ENCODE measurements at places on chromosomes 5 and 9.

- DNase-seq: no peak
Observed at GRCh38 chr5:118377420-118377819, 610.9 kb downstream of the DTWD2 start.

DNA sequence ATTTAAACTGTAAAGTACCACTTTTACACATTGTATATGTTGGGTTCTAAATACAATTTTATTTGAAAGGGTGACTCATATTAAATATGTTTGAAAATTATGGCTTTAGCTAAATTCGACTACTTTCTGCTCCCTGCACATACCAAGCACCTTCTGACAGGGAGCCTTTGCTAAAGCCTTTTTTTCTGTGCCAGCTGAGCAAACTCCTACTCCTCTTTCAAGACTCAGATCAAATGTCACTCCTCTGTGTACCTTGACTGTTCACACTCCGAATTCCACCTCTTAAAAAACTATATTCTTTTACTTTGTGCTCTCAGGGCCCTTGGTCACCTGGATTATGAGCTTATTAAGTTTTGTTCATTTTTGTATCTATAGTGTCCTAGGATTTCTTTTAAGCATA, 6.5 kb upstream of the OXCT1 start:
- no peak for DNase-seq

- DNase-seq: no peak
Observed at GRCh38 chr5:88979726-88980125, 96.7 kb upstream of the MEF2C start.

DNA sequence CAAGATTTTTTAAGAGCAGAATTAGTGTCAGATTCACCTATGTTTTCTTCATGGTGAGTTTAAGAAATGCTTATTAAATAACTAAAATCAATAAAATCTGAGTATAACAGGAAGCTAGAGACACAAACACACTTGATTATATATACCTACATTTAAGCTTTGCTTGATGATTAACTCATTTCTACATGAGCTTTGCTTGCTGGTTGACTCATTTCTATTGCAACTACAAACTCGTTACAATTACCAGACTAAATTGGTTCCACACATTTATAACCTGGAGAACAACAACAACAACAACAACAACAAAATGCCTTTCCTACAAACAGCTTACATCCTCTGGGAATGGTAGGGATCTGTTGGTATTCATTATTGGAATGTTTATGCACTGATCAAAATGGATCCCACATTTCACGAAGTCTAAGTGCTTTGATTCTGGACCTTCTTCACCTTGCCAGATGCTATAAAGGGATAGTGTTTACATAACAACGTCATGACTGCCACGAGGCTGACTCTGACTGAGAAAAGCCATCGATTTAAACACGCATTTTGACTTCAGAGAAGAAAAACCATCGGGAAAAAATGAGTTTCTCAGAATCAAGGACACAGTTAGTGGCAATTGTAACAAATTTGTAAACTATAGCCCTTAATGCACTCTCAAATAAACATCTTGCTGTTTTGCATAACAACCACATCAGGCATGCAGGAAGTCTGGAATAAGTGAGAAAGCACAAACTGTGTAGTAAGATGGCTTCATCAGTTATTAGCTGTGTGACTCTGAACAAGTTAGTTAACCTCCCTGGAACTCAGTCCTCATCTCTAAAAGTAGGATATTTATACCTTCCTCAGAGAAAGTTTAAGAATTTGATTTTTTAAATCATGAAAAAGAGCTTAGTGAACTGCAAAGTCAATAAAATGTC, 49.8 kb downstream of the RASEF start:
- no peak for DNase-seq

DNA sequence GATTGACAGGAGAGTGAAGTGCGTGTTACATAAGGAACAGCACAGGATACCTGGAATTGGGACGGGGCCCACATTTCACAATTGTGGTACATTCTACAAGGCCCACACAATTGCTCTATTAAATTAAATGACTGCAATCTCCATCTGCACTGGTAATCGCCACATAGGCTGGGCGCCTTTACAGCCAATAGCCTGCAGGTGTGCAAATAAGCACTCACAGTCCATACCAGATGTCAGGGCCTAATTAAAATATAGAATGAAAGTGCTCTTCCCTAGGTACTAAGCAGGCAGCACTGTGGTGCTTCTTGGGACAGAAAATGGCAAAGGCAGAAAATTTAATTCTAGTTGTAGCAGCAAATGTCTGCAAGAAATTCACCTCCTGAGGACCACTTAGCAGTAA, 82.7 kb downstream of the ATP10B start:
- DNase-seq: no peak

DNA sequence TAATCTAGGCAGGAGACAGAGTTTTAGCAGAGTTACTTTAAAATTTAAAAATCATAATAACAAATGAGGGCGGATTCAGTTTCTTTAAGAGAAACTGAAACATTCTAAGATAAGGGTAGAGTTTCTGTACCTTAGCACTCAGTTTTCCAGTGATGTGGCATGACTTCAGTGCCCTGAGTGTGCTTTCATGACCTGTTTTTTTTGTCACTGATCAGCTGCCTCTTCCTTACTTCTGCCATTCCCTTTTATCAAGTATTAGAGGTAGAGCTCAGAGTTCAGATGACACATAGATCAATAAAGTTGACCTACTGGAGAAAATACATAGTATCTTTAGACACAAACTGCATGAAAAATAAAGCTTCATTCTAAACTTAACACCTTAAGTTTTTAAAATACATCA, 82.3 kb downstream of the ERMP1 start:
- DNase-seq: no peak

DNA sequence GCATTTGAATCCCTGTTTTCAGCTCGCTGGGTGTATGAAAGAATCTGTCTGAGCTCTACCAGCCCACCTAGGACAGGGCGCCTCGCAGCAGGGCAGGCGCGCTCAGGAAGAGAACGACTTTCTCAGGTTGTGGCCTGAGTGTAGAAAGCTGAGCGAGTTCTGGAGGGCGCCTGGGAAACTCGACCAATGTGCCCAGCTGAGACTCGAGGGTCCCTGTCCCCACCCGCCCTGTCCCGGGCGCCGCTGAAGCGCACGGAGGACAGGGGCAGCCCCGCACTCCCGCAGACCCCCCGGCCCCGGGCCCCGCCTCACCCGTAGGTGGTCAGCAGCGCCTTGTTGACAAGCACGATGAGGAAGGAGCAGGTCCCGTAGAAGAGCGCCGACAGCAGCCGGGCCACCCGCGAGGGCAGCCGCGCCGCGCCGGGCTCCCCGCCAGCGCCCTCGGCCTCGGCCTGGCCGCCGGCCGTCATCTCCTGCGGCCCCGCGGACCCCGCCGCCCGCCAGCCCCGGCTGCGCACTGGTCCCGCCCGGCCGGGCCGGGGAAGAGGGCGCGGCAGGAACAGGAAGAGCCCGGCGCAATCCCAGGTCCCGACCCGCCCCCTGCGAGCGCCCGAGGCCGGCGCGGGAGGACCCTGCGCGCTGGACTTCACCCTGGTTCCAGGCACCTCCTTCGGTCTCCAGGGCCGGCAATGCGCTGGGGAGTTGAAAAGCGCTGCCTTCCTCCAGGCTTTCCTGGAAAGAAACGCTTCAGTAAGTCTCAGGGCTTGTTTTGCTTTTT, at the start of gene SLC35D2:
TSS of gene SLC35D2 (minus strand) at position 547 of the 778 bp plus-strand sequence. CDS start at position 470, 77 bp downstream.
- DNase-seq: peak; percentile 55

DNA sequence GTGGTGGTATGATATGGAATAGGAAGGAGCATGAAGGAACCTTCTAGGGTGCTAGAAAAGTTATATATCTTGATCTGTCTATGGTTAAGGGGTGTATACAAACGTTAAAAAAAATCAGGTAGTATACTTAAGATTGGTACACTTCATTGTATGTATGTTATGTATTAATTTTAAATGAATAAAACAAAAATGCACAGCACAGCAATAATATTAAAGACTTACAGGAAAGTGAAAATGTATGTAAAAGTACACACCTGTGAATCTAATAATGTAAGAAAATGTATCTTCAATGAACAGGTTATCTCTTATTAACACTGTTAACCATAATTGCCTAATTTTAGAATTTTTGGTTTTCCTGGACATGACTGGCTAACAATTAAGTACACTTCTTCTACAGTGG, 77.2 kb downstream of the HMGCR start:
- no peak for DNase-seq

GRCh38 chr9:21747175-21747574, 55.3 kb upstream of the MTAP start:
- no peak for DNase-seq

GRCh38 chr5:61098251-61098995, 63.8 kb downstream of the SMIM15 start:
- DNase-seq: peak; percentile 77

- no peak for DNase-seq
Observed at GRCh38 chr9:13929013-13929412, 384.9 kb downstream of the NFIB start.

GRCh38 chr5:113005454-113005853, 28.9 kb downstream of the DCP2 start:
- no peak for DNase-seq
